ENCODE measurements at places on chromosomes 11 and 22.
A peak's percentile ranks its signal among the peaks of the same experiment; 100 is the strongest.

DNA sequence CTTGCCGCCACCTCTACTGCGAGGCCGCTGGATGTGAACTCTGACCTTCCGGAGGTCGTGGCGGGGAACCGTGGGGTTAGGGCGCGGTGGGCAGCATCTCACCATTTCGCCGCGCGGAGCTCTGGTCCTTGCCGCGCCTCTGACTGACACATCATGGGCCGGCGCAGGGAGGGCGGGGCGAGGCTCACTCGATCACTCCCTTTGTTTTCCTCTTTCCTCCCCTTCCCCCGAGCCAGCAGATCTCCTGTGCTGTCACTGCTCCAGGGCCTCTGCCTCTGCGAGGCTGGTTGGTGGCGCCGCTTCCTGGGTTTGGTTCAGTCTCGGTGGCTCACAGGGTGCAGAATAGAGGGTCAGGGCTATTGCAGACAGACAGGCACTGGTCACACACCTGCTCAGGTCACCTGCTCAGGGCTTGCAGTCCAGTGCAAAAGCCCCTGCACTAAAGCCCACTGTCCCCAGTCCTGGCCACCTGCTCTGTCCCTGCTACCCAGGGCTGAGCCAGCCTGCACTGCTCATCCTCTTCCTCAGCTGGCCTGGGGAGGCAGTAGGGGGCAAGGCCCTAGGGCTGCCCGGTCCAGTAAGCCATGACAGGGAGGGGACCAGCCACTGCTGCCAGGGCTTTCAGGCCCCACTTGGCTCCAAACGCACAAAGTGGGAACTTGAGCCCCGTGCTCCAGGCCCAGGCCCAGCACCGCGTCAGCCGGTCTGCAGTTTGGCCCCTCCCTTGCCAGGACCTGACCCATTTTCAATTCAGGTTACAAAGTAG lies 36.2 kb downstream of the PISD start:
- DNase-seq: peak; percentile 67

DNA sequence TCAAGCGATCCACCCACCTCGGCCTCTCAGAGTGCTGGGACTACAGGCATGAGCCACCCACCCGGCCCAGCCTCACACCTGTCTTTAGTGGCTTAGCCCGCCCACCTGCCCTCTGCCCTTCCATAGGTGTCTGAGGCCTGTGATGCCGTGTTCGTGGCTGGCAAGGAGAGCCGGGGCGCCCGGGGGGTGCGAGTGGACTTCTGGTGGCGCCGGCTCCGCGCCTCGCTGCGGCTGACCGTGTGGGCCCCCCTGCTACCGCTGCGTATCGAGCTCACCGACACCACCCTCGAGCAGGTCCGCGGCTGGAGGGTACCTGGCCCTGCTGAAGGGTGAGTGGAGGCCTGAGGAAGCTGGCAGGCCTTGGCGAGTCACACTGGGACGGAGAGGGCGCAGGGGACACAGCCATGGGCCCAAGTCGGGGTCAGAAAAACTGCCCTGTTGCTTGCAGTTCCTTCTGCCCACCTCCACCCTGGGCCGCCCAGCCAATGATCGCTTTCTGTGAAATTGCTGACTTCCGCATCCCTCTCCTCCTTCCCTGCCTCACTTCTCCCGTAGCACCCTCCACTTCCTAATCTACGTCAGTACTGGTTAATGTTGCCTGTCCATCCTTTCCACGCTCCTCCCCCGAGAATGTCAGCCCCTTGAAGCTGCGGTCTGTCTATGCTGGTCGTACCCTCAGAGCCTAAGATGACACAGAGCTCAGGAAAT lies 9.3 kb downstream of the TMEM132A start:
- DNase-seq: no peak

DNA sequence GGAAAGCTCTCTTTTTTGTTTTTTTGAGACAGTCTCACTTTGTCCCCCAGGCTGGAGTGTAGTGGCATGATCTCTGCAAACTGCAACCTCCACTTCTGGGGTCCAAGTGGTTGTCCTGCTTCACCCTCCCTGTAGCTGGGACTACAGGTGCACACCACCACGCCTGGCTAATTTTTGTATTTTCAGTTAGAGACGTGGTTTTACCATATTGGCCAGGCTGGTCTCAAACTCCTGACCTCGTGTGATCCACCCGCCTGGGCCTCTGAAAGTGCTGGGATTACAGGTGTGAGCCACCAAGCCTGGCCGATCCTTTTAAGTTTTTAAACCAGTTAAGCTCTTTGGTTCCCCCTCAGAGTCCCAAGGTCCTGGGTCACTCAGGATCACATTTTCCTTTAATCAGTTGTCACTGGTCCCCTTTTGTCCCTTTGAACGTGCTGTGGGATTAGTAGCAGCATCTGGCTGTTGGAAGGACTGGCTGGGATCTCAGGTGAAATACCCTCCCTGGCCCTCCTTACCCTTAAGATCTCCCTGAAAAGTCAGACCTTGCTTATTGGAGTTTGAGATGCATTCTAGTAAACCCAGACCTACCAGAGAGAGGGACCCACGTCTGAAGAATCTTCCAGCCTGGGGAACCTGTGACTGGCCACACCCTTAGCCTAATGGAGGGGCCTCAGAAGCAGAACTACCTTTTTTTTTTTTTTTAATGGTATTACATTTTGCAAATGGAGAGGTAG lies 8.1 kb downstream of the MALAT1 start:
- DNase-seq: peak; percentile 74

GRCh38 chr11:125192183-125192582 lies 27.6 kb downstream of the PKNOX2 start:
- DNase-seq: no peak

GRCh38 chr11:127039591-127039990 lies 39.0 kb upstream of the KIRREL3 start:
- DNase-seq: no peak

DNA sequence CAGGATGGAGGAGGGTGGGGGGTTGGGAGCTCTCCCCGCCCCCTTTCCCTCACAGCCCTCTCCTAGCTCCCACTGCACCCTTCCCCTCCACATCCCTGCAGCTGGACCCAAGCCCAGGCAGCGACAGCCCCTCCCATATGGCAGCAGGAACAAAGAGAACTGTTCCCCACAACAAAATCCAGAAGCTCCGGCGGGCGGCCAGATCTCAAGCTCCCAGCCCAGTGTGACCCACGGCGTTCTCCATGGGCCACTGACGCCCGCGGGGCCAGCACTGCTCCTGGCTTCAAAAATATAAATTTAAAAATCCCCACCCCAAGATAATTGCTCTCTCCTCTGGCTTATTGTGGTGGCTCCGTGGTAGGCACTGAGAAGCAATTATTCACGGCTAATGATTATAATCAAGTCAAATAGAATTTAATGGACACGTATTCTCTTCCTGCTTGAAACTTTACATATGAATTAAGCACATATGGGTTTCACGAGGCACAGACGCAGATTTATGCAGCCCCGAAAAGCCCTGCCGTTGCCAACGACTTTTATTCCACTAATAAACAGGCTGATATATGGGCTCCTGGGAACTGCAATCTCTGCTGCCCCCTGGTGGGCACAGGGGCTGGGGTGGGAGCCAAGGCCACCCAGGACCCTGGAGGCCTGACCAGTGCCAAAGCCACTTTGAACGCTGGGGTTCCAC lies 17.5 kb downstream of the MACROD1 start:
- DNase-seq: peak; percentile 95

GRCh38 chr11:130703489-130704190 lies 212.6 kb downstream of the SNX19 start:
- no peak for DNase-seq

DNA sequence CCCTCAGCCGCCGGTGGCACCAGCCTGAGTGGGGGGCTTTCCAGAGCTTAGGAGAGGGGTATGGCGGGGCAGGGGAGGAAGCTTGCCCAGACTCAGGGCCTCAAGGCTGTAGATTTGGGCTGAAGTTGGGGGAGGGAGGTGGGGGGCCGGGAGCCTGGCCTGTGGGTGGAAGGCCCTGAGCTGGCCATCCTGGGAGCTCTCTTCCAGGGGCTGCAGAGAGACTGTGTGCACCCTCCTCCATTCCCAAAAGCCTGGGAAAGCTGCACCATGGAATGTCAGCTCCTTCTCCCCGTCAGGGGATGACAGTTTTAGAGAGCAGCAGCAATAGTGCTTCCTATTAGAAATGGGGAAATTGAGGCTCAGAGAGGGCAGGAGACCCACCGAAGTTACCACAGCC lies 1.0 kb downstream of the SYT12 start:
- DNase-seq: no peak

GRCh38 chr22:27438271-27438980 lies 363.1 kb downstream of the MN1 start:
- peak; percentile 47 for DNase-seq
